ENCODE measurements at places on chromosomes 2 and 18.
A peak's percentile ranks its signal among the peaks of the same experiment; 100 is the strongest.

- DNase-seq: no peak
These were observed 56.4 kb downstream of the MERTK start for GRCh38 chr2:111954602-111955332.

DNA sequence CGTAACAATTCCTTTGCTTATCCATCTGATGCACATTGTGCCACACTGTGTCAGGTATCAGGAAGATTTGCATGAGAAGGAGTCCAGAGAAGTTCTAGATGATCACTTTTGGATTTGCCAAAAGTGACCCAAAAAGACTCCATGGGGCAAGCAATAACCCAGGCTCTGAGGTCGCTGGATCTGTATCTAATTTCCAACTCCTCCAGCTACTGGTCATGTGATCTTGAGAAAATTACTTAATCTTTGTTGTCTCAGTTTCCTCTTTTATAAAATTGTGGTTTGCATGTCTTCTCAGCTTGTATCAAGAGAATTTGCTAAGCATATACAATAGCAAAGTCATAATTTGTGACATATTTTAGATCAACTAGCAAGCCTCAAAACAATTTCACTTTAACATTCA, 61.3 kb upstream of the ITGA4 start:
- no peak for DNase-seq

- DNase-seq: no peak
These were observed 13.5 kb downstream of the ESPNL start for GRCh38 chr2:238113611-238114010.

GRCh38 chr18:70321616-70322015, 32.8 kb downstream of the SOCS6 start:
- no peak for DNase-seq

GRCh38 chr18:13540477-13541182, 185.7 kb downstream of the FAM210A start:
- DNase-seq: no peak

DNA sequence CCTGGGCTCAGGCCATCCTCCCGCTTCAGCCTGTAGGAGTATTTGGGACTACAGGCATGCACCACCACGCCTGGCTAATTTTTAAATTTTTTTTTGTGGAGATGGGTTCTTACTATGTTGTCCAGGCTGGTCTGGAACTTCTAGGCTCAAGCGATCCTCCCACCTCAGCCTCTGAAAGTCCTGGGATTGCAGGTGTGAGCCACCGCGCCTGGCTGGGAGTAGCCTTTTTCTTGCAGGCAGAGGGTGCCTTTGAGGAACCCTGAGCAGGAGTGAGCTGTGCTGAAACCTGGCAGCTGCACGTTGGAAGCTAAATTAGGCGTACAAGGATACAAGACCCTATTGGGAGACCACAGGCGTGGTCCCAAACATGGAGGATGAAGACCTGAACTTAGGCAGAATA, 8.0 kb downstream of the CTDSP1 start:
- DNase-seq: peak; percentile 30

DNA sequence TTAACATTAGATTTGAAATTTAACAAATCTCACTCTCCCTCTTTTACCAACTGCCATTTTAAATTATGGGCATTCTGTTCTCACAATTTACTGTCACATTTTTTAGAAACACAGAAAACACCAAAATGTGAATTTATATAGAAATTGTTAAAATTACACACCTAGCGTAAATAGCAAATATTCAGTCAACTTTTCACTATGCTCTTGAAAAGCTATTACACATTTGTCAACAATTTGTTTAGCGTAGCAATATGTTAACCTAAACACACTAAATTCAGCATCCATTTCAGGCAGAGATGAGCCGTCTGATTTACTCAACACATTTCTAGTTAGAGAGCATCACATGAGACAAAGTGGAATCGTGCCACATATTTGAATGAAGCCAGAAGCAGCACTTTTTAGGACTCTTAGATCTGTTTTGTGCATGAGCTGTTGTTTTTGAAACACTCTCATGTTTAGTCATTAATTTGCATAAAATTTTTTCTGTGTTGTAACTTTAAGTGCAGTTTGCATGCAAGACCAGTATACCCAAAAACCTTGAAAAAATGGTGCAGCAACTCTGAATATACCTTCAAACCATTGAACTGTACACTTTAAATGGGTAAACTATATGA, 8.2 kb downstream of the TTC32 start:
- DNase-seq: no peak

DNA sequence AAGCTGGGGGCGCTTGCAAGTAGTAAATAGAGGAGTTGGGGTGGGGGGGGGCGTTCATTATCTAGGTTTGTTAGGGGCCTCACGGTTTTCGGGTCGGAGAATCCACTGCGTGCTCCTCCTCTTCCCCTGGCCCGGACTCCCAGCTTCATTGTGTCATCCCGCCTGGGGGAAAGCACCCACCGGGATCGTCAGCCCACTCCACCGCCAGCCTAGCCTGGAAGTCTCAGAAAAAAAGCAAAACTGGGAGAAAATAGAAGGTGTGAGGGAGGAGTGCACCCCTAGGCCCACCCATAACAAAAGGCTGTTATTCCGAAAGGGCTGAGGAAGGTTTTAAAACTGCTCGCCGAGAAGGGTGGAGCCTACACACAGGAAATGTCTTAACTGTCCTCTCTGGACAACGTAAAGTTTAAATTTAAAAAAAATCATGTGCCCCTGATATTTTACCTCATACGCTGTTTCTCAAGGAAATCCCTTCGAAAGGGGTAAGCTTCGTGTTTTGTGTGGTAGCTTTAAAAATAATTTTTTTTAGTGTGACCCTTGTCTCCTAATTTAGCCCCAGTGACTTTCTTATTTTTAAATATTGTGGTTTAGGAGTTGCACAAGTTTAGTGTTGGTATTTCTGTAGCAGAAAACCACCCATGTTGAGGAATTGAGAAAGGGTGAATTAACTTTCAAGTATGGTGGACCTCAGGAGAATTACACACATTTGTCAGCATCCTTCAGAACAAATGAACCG, 104.2 kb downstream of the SPTBN1 start:
- DNase-seq: peak; percentile 78

DNA sequence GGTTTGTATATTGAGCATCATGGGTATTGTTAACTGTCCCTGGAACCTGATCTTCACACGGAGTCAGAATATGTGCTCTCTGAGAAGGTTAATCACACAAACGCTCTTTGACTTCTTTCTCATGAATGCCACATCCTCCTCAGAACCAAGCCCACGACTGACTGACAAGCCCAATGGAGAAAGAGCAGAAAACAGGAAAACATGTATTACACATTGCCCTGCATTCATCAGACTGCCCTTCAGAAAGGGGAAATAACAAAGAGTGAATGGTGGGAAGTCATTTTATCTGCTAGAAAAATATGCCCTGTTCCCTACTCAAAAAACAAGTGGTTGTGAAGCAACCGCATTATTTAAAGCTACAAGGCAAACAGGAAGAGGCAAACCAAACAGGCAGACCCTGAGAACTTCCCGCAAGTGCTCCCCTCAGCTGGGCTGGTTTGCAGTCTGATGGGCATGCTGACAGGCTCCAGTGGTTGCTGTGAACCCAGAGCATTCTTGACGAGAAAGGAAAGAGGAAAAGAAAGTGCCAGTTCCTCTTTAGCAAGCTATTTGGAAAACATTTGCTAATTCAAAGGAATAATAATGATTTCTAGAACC, 172.9 kb upstream of the SETBP1 start:
- DNase-seq: no peak

- no peak for DNase-seq
These were observed 508.0 kb downstream of the BCL11A start for GRCh38 chr2:60045456-60045855.

DNA sequence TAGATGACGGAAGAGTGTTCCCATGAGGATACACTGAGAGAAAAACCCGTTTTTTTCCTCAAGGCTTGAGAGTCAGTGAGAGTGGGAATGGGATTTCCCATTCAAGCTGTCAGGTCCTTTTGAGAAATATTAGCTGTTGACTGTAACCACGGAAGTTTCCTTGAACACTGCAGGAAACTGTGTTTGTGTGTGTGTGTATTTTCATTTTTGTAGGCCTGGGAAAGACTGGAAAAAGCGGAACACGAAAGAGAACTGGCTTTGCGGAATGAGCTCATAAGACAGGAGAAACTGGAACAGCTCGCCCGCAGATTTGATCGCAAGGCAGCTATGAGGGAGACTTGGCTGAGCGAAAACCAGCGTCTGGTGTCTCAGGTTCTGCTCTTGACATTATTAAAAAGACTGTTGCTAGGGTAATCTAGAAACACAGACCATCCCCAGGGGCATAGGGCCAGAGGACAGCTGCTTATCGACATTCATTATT, 98.8 kb upstream of the EML6 start:
- DNase-seq: no peak

DNA sequence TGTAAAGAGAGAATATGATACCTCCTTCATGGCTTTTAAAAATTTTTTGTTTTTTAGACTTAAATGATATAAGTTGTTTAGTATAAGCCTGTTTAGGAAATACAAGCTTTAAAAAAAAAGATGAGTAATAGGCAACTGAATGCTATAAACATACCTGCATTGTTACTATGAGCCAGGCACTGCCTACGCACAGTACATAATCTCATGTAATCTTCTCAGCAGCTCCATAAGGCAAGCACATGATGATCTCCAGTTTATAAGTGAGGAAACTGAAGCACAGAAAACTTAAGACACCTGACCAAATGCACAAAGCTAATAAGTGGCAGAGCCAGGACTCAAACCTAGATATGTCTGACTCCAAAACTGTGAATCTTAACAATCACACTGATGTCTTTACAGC, 156.3 kb upstream of the SLC1A4 start:
- DNase-seq: no peak

DNA sequence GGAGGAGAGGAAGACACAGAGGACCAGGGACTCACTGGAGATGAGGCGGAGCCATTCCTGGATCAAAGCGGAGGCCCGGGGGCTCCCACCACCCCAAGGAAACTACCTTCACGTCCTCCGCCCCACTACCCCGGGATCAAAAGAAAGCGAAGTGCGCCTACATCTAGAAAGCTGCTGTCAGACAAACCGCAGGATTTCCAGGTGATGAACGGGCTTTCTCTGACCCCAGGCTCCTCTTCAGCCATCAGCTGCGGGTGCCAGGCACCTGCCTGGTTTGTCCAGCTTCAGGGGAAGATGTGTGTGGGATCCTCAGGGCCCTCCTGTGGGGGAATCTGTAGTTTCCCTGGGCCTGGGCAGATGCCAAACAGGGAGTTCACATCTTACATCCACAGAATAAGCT, 60.4 kb downstream of the DYSF start:
- DNase-seq: no peak

- DNase-seq: no peak
These were observed 183.3 kb upstream of the DOK6 start for GRCh38 chr18:69217196-69218000.

DNA sequence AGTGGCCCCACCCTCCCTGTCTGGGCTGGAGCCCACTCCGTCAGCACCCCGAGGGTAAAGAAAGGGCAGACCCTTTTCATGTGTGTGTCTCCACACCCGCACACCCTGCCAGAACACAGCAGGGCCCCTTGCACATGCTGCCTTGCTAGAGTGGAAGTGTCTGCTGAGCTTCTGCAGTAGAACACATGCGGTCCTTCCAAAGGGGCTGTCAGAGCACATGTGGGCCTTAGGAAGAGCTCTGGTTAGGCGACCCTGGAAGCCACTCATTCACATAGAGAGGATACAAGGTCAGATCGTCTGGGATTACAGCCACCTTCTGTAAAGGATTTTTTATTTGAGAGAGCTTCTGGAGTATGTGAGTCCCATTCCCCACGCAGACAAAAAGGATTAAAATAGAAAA, 613.2 kb upstream of the RAB6C start:
- DNase-seq: no peak

DNA sequence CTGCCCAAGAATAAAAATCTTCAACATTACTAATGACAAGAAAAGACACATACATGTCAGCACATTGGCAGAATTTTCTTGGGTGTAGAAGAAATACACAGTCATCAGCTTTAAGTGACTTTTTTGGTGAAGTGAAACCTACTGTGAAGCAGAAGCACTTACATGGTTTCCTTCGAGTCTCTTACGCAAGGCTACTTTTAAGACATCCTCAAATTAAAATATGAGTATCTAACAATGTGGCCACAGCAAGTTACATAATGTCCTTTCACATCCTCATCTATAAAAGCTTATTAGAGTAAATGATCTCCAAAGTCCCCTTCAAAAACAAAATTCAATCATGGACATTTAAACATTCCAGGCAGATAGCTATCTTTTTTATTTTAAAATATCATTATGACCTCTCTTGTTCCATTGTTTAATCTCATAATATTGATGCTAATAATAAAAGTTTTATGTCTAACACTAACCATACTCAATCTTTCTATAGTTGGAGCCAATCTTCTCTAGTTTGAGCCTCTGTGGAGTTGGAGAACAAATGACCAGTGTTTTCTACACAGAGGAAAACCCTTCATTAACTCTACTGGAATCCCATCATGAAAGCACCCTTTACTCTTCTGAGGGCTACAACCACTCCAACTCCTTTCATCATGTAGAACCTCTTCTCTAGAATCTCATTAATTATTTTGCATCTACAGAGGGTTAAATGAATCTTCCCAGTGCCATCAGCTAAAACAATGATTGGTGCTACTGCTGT, 182.2 kb upstream of the ZFP36L2 start:
- DNase-seq: no peak

DNA sequence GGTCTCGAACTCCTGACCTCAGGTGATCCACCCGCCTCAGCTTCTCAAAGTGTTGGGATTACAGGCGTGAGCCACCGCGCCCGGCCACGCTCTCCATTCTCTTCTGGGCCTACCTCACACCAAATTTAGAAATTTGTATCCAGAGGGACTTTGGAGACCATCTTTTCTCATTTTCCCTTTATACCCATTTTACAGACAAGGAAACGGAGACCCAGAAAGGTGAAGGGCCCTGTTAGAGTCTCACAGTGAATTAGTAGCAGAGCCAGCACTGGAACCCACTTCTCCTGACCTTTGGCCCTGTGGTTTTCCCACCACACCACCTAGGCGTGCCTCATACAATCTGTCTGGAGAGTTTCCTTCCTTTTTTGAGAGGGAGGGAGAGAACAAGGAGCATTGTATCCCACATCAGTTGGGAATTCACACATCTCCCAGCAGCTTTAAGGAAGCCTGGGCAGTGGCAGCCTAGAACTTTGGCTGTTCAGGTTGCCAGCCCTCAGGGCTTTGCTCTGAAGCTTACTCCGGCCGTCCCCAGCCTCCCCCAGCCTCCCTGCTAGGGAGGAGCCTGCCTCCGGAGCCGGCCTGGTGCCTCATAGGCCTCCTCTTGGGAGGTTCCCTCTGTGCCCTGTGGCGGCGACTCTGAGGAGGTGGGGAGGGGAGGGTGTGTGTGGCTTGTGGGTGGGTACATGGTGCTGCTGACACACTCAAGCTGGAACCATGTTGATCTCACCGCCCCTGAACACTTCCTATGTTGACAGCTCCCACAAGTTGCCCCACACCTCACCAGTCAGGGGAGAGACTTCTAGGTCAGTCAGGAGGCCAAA, 13.8 kb downstream of the FOSL2 start:
- no peak for DNase-seq

DNA sequence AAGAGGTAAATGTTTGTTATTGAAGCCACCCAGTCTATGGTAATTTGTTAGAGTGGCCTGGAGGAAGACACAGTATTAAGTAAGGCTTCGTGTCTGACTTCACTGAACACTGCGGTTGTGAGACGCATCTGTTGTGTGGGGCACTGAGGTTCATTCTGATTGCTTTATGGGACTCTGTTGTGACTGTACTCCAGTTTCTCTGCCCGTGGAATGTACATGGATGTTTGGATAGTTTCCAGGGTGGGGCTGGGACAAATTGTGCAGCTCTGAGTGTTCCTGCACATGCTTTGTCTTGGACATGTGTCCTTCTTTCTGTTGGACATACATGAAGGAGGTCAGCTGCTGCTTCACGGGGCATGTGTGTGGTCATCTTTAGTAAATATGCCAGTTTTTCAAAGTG, 58.6 kb downstream of the ODC1 start:
- no peak for DNase-seq

Data from uterus (tissue), 4 donors.